ENCODE measurements at places on chromosomes 3 and 15.

GRCh38 chr15:71777216-71777943, 33.0 kb upstream of the NR2E3 start:
- no peak for DNase-seq

DNA sequence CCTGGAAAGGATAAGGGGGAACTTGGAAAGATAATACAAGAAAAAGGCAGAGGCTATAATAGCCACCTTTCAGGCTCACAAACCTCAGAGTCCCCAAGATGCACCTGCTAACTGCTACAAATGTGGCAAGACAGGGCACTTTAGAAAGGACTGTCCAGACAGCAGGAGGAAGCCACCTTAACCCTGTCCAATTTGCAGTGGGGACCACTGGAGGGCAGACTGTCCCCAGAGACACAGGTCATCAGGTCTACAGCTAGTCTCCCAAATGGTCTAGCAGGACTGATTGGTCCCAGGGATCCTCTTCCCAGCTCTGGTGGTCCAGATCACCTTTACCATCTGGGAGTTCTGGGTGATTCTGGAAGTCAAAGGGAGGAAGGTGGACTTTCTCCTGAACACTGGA, 882.5 kb upstream of the GBE1 start:
- DNase-seq, result no peak

DNA sequence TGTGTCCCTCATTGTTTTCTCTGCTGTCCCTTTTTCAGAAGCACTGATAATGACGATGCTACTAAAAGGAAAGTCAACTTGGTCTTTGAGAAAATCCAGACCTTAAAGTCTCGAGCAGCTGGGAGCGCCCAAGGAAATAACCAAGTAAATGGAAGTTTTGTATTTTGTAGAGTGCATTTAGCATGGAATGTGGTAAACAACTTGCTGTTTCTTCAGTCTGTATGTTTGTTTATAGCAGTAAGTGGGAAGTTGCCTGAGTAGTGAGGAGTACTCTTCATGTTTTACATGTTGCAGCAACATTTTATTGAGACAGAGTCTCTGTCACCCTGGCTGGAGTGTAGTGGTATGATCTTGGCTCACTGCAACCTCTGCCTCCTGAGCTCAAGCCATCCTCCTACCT, 66.0 kb downstream of the CGNL1 start:
- no peak for DNase-seq

- DNase-seq, result no peak
Measured at GRCh38 chr15:69524814-69525213, 72.2 kb downstream of the RPLP1 start.

GRCh38 chr3:177370246-177370822, 173.1 kb upstream of the TBL1XR1 start:
- DNase-seq, result no peak

DNA sequence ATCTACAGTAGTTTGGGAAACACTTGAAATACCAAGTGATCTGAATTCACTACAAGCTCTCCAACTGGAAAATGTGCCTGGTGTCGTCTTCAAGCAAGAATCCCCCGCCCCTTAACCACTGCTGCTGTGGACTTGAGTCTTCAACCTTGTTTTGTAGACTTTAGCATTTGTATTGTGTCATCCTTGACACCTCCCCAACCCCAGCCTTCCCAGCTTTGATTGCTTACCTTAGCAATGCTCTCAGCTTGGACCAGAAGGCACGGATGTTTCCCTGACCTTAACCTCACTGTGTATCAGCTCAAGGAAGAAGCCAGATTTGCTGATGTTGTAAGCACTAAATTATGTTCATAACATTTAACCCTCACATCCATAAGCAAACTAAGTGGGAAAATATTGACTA, 146.4 kb downstream of the IGF1R start:
- no peak for DNase-seq

DNA sequence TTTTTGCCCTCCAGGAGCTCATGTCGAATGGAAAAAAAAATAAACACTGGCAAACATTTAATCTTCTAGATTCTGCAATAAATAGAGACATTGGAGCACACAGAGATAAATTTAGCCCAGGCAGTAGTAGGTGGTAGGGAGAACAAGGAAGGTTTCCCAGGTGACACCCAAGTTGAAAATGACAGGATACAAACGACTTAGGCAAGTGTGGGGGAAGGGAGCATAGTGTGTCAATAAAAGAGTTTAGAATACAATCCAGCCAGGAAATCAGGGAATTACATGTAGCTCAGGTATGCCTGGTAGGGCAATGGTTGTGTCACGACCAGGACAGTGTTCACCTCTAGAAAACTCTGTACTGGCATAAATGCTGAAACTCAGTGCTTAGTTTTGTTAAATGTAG, 364.6 kb upstream of the AGTR1 start:
- DNase-seq, result no peak

DNA sequence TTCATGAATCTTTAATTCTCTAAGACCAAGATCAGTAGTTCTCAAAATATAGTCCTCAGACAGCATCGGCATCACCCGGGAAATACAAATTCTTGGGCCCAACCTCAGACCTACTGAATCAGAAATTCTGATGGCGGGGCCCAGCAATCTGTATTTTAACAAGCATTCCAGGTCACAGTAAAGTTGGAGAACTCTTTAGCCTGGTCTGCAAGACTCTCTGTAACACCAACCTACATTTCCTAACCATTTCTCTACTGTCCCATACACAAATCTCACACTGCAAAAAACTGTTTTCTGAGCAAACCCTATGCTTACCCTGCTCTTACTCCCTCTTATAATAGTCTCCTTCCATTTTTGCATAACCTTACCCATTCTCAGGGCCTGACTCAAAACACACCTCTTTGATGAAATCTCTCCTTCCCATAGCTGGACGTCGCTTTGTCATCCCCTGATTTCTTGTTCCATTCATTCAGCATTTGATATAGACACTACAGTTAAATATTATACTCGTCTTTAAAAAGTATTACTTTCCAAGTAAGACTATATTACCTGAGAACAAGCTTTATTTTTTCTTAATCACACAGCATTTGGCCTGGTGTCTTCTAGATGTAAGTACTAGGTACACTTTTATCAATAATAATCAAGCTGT, 83.3 kb upstream of the MYO5C start:
- no peak for DNase-seq

GRCh38 chr3:52384019-52384761, 60.7 kb downstream of the SEMA3G start:
- no peak for DNase-seq

GRCh38 chr3:46609212-46609721, 3.1 kb upstream of the FAM240A start:
- no peak for DNase-seq

GRCh38 chr3:1456781-1457311, 364.0 kb downstream of the CNTN6 start:
- DNase-seq, result no peak

DNA sequence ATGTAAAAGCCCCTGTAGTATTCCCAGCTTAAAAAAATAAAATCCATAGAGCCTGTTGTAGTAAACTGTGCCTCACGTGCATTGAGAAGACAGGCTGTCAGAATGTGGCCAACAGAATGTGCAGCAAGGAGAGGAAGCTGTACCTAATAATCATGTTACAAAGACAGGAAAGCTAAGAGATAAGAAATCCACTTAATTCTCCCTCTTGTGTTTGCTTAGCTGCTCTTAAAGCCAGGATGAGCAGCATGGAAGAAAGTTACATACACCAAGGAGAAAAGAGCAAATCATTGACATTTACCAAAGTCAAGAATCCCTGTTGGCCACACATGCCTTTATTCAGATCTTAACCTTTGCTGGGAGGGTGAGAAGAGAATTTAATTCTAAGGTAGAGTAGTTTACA, 85.9 kb downstream of the TNIK start:
- DNase-seq, result no peak

- DNase-seq, result no peak
Measured at GRCh38 chr3:6351752-6352151, 509.2 kb upstream of the GRM7 start.

DNA sequence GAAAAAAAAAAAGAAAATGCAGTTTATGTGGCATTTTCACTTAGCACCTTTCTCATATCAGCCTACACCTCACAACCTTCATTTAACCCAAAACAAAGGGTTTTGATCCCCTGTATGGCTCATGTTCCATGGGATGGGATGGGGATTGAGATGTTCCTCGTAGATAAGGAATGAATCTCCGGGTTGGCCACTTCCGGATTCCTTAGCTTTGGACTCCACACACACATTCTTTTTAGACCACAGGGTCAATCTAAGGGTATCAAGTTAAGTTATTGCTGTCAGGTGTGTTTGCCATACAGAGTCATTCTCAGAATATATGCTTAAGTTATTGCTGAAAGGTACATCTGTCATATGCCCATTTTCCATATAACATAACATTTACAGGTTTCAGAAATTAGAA, 301.4 kb upstream of the TGFBR2 start:
- no peak for DNase-seq

GRCh38 chr15:20358066-20358778, 183.4 kb downstream of the GOLGA6L6 start:
- DNase-seq, result no peak

DNA sequence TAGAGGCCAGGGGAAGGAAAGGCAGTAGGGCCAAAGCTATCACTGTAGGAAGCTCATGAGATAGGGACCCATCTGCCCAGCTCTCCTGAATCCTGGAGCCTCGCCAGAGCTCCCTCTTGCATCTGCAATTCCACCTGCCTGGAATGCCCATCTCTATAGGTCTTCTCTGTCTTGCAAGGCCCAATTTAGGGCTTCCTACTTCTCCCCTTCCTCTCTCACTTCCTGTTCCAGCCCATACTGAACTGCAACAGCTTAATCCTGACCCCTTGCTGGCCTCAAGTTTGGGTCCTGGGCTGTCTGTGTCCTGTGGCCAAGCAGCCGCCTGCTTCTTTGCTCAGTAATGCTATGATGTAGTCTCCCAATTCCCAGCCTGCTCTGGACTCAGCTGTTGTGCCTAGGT, 3.6 kb upstream of the PTPN23 start:
- DNase-seq, result no peak

DNA sequence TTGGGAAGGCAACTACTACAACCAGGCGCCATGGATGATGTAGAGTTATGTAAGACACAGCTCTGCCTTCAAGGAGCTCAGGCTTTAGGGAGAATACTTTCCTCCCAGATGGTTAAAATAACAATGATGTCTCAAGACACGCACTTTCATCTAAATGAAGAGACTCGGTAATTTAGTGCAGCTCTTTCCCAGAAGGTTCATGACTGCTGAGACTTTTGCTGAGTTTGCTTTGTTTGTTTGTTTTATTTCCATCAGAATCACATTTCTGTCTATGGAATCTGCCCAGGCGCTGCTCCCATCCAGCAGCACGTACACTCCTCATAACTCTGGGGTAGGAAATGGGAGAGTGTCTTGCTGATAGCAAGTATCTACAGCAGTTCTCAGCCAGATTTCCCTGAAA, 33.9 kb upstream of the MEX3B start:
- DNase-seq, result no peak

- no peak for DNase-seq
Measured at GRCh38 chr15:38876211-38876610, 311.6 kb upstream of the RASGRP1 start.

GRCh38 chr15:41983221-41983620, 10.9 kb upstream of the EHD4 start:
- DNase-seq, result no peak

DNA sequence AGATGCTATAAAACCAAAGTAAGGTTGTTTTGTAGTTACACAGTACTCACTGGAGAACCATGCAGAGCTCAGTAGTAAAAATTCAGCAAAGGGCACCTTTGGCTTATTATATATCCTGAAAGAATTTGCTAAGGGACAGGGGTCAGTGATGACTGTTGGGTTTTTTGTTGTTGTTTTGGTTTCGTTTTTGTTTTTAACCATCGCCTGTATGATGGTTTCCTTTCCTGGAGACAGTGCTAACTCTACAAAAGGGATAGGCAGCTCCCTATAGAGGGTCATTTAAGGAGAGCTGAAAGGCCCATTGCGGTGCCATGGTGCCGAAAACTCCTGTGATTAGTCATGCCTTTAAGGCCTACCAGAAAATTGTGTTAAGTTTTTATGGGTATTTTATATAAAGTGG, 118.2 kb upstream of the GOLIM4 start:
- DNase-seq, result no peak

DNA sequence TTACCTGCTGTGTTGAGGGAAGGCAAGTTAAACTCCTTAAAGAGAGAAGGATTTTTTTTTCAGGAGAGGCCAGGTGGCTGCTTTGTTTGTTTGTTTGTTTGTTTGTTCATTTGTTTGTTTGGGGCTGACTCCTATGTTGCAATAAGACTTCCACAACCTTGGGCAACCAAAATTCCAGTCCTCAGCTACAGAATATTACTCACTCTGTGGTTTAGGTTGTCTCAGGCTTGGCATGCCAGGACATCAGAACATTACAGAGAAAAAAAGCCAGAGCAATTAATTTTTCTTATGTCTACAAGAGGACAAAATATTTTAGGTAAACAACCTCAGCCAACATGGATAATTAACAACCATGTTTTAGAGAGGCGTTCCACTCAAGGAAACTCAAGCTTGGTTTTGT, 156.7 kb upstream of the ATP11B start:
- DNase-seq, result no peak

GRCh38 chr3:149016669-149017541, 25.6 kb downstream of the GYG1 start:
- no peak for DNase-seq

- DNase-seq, result no peak
Measured at GRCh38 chr3:136949708-136950107, 8.1 kb upstream of the IL20RB start.

GRCh38 chr3:108183181-108183580, 39.0 kb downstream of the IFT57 start:
- DNase-seq, result no peak

- DNase-seq, result no peak
Measured at GRCh38 chr15:79898369-79898768, 1.6 kb upstream of the MTHFS start.

- no peak for DNase-seq
Measured at GRCh38 chr15:20344601-20345400, 196.8 kb downstream of the GOLGA6L6 start.

GRCh38 chr15:99279290-99279689, 28.0 kb downstream of the LRRC28 start:
- DNase-seq, result no peak

GRCh38 chr3:55446850-55447249, 40.3 kb downstream of the WNT5A start:
- DNase-seq, result no peak

GRCh38 chr3:108554229-108554628, 35.0 kb downstream of the CIP2A start:
- no peak for DNase-seq

DNA sequence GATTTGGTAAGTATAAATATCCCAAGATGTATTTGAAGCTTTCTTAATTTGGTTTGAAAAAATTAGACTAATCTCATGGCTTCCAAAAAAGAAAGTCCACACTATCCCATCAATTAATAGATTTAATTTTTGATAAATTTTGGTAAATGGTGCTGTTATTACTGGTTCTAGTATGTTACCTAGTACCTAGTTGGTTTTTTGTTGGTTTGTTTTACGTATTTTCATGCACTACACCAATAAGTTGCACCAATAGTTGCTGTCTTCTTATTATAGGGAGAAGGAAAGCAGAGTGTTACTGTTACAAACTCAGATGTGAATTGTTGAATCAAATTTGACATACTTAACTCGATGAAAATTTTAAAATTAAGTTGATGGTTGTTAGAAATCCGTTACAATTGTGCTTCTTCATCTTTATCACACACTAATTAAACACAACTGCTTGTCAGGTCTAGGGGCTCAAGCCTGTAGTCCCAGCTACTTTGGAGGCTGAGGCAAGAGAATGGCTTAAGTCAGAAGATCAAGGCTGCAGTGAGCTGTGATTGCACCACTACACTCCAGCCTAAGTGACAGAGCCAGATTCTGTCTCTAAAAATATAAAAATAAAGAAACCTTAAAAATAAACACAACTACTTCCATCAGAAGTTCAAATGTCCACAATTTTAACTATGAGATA, 23.1 kb upstream of the MBNL1 start:
- no peak for DNase-seq

GRCh38 chr3:37531066-37531720, 330.5 kb upstream of the CTDSPL start:
- no peak for DNase-seq
